ENCODE measurements at places on chromosomes 7 and 10.

DNA sequence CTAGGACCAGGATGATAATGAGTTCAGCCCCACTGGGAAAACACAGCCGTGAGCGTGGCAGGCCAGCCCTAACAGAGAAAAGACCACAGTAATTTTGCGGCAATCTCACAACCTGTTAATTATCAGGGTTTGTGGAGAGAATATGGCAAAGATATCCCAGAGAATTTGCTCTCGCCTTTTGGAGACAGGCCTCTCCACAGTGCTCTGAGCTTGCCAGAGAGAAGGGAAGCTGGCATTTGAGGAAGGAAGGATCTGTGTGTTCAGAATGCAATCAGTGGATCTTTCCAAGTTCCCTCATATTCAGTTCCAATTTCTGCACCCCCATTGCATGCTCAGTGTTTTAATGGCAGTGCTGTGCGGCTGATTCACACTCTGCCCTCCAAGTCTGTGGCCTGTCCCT, 60.2 kb downstream of the PLPP4 start:
- DNase-seq = no peak

DNA sequence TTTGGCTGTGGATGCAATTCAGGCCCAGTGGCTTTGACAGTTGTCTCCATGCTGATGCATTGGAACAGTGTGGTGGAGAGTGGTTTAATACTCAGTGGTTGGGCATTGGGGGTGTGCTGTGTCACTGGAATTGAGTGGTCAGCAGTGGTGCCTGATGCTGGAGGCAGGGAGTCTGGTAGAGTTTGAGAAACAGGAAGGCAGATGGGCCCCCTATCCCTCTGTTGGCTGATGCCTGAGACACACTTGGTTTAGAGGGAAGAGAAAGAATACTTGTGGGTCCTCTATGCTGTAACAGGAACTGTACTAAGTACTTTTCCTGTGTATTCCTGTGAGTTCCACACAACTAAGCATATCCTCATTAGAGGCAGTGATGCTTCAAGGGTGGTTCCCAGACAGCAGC, 55.4 kb downstream of the EEPD1 start:
- no peak for DNase-seq

GRCh38 chr10:106395041-106395749, 769.3 kb downstream of the SORCS1 start:
- no peak for DNase-seq

GRCh38 chr7:4288791-4289394, 393.2 kb upstream of the FOXK1 start:
- no peak for DNase-seq

DNA sequence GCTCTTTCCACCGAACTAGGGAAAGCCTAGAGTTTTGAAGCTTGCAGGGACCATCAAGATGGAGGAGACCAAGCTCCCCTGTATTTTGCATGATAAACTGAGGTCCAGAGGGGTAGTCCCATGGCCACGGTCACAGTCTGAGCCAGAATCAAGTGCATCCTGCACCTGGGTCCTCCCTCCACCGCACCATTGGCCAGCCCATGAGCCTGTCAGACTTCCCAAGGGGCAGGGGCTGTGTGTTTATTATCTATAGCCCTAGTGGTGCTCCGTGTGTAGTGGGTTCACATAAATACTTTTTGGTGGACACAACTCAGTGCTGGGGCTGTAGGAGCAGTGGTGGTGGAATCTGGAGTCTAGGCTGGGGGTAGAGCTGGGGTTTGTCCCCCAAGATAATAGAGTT, 3.6 kb downstream of the CALHM3 start:
- no peak for DNase-seq

GRCh38 chr7:115662120-115662519, 368.4 kb downstream of the TFEC start:
- no peak for DNase-seq

DNA sequence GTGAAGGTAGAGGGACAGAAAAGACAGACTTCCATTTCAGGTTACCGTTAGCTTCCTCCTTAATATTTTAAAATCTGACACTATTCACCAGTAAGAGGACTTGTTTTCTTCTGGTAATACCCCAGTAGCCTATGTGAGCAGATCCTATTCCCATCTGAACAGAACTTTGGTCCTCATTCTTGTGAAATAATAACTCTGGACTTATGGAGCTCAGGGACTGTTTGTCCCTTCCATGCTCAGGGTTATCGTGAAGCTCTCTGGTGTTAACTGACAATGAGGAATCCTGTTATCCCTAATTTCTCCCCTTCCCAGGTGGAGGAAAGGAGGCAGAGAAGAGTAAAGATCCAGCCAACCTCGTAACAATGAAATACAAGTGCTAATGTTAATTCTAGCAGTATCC, 47.0 kb upstream of the ANKRD1 start:
- no peak for DNase-seq

DNA sequence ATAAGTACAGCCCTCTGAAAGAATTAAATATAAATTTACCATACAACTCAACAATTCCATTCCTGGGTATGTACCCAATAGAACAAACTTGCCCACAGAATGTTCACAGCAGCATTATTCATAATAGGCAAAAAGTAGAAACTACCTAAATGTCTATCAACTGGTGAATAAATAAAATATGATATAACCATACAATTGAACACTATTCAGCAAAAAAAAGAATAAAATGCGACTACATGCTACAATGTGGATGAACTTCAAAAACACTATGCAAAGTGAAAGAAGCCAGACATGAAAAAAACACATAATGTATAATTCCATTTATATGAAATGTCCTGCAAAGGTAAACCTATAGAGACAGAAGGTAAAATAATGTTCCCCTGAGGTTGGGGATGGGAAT, 2.0 kb upstream of the CPN1 start:
- DNase-seq = no peak

DNA sequence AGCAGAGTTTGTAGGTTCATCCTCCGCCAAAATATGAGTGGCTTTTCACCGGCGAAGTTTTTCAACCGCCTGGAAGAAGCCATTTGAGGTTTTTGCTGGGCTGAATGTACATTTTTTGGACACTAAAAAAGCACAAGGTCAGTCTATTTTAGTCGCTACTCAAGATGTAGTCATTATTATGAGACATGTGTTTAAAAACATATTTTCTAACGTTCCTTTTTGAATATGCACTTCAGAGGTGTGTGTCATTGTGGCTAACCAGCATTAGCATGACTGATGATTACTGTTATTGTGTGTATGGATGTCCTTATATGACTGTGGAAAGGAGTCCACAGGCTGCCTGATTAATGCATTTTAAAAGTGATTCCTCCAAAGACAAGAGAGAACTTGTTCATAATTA, 605.4 kb downstream of the INHBA start:
- DNase-seq = no peak
